Midbrain (tissue), 1 donor: ENCODE measurements at places on chromosomes 5 and 9.

DNA sequence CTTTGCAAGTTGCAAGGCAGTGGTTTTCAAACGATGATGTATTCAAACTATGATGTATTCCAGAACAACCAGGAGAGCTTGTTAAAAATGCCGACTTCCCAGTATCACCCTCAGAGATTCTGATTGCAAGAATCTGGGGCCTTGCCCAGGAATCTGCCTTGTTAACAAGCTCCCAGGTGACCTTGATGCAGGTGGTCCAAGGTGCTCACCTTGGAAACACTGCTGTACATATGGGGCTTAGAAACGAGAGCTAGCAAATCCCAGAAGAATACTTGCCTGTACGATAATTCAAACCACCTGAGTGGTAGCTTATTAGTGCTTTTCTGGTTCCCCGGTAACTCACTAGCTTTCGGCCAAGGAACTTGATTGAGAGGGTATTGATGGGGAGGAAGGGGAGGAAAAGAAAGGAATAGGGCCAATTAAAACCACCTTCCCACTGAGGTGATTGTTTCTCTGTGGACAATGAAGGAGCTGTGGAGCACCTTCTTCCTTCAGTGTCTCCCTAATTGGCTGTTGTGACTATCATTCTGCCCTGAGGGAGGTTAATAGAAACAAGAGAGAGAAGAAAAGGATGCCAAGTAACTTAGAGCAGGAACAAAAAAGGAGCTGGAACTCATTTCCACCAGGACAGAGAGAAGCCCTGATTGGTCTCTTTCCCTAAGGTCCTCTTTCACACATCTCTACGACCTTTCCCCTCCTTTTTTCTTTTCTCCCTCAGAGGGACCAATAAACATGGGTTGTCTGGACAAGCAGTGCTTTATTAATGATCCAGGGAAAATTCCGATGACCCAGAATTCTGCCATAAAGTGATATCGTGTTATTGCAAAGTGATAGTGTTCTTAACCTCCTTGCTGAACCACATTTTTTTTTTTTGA lies 218.8 kb downstream of the TMEM167A start:
- no peak for DNase-seq

- no peak for DNase-seq
Observed at GRCh38 chr5:65133477-65134110, 348.1 kb downstream of the ADAMTS6 start.

DNA sequence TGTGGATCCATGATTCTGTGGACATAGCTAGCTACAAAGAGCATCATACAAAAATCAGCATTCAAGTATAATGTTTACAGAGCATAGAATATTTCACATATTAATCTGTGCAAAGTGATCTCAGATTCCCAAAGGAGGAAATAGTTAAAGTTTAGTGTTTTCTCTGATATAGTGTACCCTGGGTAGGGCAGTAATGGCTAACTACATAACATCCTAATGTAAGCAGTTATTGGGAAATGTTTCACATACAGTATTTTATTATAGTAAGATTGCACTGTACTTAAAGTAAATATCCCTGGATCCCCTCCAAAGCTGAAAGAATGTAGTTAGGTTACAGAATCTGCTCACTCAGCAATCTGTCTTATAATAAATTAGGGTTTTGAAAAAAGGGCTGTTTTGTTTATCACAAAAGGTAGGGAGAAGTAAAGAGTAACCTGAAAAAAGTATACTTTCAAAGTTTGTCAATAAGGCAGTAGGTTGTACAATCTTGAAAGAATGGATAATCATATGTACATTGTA lies 52.5 kb upstream of the SMARCA2 start:
- no peak for DNase-seq

DNA sequence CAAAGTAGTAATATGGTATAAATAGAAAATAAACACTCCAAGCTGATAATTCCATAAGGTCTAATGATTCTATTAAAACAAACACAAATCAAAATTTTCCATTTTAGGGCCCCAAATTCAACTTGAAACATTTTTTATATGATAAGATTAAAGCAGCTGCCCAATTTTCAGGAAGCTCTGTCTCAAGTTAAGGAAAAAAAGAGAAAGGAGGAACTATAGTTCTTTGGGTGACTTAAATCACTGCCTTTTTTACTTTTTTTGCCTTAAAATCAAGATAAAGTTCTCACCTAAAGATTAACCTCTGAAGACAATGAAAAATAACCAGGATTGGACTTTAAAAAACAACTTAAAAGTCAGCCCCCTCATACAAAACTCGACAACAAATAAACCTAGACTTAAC lies 76.0 kb upstream of the IFNE start:
- DNase-seq = no peak

GRCh38 chr5:79183617-79184016 lies 52.3 kb upstream of the JMY start:
- no peak for DNase-seq

DNA sequence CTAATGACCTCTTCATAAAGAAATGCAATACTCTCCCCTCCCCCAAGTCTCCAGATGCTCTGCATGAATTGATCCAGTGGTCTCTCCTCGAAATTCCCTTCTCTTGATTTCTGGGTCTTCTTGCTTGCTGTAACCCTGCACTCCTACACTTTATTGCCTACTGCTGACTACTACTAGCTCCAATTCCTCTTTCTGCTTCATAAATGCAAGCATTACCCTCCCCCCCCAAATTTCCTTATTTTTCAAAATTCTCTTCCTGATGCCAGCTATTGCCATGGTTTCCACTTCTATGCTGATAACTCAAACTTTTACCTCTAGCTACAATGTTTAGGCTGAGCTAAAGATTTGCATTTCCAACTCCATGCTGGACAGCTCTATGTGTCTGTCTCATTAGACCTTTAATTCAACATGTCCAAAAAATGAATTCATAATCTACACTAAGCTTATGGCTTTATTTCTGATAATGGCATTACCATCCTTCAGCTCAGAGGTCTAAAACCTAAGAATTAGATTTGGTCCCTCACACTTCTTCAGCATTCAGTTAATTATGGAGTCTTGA lies 1.4 kb downstream of the ZBTB26 start:
- no peak for DNase-seq

DNA sequence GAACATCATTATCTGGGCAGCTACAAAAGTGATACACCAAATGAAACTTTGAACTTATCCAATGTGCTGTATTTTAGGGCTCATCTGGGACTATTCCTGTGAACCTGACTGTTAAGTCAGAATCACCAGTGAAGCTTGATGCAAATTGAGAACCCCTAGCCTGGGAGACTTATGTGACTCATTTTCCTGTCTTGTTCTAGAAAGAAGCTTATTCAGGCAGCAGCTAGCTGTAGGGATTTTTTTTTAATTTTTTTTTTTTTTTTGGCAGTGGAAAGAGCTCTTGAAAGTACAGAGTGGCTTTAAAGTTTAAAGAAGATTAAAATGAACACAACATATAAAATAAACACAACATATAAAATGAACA lies 81.1 kb upstream of the TNFAIP8 start:
- no peak for DNase-seq

- DNase-seq = no peak
Observed at GRCh38 chr5:154101184-154101583, 62.4 kb downstream of the MFAP3 start.

DNA sequence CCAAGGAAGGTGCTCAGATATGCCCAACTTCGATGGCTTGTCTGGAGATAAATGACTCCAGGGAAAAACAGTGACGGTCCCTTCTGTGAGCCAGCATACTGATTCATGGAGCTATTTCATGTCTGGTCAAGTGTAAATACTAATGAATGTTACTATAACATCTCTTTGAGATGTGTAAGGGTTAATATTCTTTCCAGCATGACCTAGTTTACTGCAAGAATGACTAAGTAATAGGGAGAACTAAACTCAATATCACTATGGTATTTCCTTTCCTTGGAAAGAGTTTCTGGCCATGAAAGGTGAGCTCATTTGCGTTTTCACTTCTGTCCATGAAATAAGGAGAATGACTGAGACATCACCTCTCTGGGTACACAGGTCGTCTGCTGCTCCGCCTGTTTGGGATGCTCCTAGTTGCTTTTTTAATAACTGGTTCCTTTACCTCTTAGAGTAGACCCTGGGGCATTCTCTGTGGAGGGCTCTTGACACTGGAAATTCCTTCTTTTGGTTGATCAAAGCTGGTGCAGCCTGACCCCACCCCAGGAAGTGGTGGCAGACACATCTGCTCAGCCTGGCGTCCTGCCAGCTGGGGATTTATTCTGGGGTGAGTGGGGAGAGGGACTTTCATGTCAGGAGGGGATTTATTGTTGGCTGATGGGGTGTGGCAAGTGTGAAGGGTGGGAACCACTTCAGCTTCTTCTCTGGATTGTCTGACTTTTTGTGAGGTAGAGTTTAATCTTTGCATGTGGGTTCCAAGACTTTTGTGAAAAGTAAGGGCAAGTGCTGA lies 250.0 kb upstream of the MPDZ start:
- DNase-seq = no peak

- DNase-seq = no peak
Observed at GRCh38 chr5:177509381-177509951, at the start of gene DOK3. TSS of gene DOK3 (minus strand) at chr5:177509826. CDS start at chr5:177509540, 286 bp downstream.

DNA sequence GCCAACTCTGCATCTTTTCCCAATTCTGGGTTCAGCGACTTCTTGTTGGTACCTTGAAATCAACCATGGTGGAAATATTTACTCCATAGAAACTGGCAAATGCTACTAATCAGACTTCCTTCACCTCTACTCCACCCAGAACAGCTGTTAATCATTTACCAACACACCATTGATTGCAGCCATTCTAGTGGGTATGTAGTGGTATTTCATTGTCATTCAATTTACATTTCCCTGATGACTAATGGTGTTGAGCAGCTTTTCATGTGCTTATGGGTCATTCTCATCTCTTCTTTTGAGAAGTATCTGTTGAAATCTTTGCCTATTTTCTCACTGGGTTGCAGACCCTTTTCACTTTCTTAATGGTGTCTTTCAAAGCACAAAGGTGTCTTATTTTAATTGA lies 122.4 kb upstream of the MSX2 start:
- no peak for DNase-seq

GRCh38 chr5:172733131-172733973 lies 37.6 kb downstream of the DUSP1 start:
- DNase-seq = no peak

DNA sequence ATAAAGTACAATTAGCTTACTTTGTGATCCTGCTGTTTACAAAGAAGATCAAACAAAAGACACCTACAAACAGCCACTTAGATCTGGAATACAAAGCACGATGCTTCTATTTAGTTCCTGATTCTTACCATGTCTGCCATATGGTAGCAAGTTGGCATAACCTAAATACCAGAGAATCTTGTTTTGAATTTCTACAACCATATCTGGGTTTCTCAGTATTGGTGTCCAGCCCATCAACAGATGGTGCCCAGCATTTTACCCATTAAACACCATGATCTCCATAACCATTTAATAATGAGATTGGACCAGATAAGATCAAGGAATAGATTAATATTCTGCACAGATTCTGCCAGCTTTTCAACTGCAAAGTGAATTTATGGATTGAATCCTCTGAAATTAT lies 29.8 kb downstream of the SLC24A2 start:
- DNase-seq = no peak

DNA sequence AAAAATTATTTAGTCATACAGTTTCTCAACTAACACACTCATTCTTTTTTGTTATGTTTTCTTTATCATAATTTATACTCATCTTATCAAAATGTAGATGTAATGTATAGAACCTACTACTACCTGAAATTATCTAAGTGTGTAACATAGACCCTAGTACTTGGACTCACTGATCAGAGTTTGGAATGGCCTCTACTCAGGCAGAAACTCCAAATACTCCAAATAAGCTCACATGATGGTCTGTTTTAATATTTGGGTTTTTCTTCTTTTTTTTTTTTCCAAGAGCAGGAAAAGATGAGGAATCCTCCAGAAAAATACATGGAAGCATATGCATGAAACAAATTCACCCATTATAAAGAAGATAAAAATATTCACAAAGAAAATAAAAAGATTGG lies 126.3 kb downstream of the PDE4D start:
- DNase-seq = no peak

DNA sequence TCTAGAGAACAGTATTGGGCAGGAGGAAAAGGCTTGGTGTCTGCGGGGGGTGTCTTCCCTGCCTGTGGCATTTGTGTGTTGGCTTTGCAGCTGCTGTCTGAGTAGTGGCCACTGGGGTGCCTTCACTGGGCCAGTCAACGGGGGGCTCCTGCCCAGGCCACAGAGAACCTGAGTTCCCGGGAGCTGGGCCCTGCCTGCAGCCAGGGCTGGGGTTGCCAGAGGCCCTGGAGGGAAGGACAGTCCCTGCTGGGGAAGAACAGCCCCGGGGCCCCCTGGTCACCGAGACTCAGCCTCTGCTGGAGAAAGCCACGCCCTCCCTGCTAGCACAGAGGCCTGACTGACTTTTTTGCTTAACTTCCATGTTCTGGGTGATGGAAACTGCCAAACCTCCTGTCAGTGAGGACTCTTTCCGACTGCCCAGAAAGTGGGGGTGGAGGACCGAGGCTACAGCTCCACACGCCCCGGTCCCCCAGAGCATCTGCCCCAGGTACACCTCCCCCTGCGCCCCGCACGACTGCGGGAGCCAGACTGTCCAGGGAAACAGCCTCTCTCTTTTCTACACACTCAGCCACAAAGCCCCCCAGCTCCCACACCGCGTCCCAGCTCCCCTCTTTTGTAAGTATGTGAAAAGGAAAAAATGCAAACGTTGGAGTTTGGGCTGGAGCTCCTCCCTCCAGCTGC lies 133.4 kb downstream of the DAB2IP start:
- no peak for DNase-seq

DNA sequence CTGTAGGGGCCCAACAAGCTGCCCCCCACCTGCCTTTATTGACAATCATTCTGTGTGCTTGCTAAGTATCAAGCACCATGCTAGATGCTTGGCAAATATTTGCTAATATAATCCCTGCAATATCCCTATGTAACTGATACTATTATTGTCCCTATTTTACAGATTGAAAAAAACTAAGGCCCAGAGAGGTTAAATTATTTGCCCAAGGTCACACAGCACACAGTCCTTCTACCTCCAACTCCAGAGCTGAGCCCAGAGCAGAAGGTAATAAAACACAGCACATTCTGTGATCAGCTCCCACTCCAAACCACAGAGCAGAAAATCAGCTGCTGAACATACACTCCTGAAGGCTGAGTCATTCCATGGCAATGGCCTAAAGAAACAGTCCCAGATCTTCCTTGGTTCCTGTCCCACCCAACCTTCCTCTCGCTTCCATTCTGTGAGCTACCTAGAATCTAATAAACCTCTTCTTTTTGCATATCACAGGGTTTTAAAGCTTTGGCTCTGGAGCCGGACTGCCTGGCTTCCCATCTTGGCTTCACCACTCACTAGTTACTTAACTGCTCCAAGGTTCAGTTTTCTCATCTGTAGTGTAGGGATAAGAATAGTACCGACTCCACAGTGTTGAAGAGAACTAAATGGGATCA lies 66.7 kb upstream of the ADRA1B start:
- DNase-seq = no peak

GRCh38 chr5:9549941-9550340 lies 4.1 kb upstream of the SEMA5A start:
- DNase-seq = no peak

GRCh38 chr5:119067450-119067849 lies 3.4 kb upstream of the DMXL1 start:
- no peak for DNase-seq

DNA sequence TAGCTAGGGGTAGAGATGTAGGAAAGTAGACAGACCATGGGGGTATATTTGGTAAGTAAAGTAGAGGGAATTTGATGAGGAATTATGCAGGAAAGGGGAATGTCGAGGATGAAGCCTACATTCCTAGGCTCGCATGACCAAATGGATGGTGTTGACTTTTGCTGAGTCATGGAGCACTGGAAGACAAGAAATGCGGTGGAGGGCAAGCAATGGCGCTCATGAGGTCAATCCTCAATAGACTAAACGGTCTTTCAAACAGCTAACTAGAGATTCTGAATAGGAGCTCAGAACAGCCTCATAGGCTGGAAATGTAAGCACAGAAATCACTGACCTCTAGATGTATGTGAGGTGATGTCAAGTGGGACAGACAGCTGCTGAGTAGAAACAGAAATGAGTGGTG lies 50.7 kb upstream of the FST start:
- DNase-seq = no peak
